ENCODE measurements at places on chromosomes 16 and 17.

DNA sequence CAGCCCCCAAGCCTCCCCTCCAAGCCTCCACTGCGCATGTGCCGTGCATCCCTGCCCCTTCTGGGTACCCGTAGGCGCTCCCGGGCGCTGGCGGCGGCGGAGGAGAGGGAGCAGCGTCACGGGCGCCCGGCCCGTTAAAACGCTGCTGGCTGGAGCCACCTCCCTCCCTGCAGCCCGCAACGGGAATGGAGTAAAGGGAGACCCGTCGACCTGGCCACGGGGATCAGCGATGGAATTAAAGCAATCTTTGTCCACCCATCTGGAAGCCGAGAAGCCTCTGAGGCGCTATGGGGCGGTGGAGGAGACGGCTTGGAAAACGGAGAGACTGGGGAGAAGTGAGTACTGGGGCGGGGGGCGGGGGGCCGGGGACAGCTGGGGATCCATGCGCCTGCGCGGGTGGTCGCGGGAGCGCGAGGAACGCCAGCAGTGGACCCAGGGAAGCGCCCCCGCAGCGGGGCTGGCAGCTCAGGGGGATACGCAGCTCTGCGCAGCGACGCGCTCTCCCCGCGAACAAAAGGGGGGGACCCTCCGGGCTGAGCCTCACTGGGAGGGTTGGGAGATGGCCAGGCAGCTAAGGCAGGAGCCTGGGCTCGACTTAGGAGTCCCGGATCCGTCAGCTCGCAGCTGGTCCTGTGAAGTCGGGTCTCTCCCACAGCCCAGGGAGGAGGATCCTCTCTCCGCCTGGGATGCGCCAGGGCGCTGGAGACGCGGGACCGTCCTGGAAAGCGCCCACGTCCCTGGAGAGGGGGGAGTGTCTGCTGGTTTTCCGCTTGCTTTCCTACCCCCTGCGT, at the start of gene BMERB1:
BMERB1 (plus strand) TSS at position 164 of the 791 bp plus-strand sequence; CDS start at position 230, 66 bp downstream.
- DNase-seq = peak; percentile 61

- no peak for DNase-seq
Measured at GRCh38 chr16:26768385-26769010, 298.2 kb upstream of the C16orf82 start.

GRCh38 chr16:46830417-46830901, 521 bp downstream of the C16orf87 start:
- no peak for DNase-seq

DNA sequence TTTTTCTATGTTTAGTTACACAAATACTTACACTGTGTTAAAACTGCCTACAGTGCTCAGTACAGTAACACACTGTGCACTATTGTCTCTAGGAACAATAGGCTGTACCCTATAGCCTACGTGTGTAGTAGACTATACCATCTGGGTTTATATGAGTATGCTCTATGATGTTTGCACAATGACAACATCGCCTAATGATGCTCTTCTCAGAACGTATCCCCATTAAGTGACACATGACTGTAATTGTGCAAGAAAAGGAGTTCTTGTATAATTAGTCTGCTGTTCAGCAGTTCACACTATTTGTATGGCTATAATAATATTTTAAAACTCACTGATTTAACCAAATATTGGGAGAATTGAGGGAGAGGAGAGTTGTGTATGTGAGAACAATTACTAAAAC, 173.7 kb downstream of the TRIM37 start:
- DNase-seq = no peak

DNA sequence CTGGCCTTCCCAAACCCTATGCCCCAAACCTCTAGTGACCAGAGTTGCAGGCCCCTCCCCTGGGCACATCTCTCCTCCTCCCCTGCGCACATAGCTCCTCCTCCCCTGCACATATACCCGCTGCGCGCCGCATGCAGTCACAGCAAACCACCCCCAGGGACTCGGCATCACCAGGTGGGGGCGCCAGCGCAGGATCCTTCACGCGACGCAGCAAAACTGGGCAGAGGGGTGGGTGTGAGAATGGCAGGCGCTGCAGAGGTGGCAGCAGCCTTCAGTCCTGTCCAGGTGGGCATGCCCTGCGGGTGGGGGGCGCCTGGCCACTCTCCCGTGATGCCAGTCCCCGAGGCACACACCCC, 5.6 kb downstream of the CORO6 start:
- no peak for DNase-seq

DNA sequence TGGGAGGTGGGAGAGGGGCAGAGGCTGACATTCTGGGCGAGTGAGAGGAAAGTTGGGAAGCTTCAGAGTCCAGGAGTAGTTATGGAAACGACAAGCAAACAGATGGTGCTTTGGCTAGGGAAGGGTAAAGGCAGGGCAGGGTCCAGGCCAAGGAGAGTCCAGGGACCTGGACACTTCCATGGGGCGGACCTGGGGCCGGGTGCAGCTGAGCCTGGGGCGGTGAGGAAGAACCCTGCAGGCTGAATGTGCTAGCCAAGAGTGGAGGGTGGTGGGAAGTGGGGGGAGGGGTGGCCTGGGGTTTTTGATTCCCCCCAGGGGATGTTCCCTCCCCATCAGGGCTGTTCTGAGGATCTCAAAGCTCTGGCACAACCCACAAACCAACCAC, 2.6 kb downstream of the PPP1R9B start:
- no peak for DNase-seq

DNA sequence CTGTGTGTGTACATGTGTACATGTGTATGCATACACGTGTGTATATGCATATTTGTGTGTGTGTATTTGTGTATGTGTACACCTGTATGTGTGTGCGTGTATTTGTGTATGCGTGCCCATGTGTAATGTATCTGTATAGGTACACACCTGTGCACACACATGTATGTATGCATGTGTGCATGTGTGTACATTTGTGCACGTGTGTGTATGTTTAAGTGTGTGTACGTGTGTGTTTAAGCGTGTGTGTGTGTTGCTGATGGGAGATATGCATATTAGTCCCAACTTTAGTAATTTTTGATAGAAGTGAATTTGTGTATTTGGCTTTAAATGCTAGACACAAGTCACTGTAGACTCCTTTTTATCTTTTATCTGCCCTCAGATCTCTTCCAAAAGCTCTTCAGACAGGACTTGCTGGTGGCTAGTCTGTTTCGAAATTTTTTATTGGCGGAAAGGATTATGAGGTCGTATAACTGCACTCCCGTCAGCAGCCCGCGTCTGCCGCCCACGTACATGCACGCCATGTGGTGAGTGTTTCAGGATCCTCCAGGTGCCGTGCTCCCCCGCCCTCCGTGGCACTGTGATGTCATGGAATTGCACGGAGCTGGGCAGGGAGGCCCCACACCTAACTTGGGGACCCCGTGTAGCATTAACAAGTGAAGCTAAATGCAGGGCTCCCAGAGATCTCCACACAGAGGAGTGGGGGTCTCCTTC, 168.8 kb upstream of the CHMP6 start:
- DNase-seq = no peak

DNA sequence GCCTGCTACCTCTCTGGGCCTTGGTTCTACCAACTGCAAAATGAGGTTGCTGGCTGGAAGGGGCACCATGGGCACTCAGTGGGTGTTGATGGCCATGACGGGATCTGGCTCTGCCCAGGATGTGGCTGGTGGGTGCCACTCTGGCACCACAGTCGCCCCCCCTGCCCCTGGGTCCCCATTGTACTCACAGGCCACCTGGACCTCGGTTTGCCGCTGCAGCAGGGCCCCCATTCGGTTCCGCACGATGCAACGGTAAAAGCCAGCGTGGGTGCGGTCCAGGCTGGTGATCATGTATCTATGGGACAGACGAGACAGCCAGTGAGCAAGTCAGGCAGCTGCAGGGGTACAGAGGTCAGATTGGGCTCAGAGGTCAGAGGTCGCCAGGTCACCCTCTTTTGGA, 160.1 kb upstream of the CDC42EP4 start:
- no peak for DNase-seq

DNA sequence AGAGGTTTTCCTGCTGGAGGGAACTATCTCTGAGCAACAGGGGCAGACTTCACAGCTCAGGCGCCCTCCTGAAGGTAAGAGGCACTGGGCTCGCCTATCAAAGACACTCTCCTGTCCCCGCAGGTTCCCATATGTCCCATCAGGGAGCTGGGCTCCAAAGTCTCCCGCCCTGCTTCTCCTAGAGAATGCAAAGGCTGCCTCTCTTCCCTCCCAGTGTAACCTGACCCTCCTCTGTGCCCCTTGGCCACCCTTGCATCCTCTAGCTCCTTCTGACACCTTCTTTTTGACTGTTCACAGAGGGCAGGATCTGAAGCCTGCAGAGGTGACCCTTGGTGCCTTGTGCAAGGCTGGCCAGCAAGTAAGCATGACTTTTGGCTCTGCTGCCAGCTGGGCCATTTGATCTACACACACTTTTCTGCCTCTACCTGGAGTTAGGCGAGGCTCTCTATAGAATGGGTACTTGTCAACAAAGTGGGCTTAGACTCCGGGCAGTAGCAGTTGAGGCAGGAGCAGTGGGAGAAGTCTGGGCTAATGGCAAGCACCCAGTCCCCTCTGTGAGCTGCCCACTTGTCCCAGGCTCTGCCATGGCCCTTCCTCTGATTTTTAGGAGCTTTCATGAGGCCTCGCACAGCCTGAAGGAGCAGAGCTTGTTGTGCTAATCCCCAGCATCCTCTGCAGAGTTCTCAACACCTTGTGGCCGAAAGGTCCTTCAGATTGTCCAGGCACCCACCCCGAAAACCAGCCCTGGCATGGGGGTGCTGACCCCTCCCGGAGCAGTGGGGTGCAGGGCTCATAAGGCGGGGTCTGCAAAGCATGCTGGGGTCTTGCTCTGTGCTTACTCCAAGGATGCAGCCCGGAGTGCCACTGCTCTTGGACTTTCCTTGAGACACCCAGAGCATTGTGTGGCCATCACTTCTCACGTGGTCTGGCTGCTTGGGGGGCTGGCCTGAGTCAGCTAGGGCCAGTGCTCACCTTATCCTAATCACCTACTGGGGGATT, 122.9 kb downstream of the METRNL start:
- no peak for DNase-seq

DNA sequence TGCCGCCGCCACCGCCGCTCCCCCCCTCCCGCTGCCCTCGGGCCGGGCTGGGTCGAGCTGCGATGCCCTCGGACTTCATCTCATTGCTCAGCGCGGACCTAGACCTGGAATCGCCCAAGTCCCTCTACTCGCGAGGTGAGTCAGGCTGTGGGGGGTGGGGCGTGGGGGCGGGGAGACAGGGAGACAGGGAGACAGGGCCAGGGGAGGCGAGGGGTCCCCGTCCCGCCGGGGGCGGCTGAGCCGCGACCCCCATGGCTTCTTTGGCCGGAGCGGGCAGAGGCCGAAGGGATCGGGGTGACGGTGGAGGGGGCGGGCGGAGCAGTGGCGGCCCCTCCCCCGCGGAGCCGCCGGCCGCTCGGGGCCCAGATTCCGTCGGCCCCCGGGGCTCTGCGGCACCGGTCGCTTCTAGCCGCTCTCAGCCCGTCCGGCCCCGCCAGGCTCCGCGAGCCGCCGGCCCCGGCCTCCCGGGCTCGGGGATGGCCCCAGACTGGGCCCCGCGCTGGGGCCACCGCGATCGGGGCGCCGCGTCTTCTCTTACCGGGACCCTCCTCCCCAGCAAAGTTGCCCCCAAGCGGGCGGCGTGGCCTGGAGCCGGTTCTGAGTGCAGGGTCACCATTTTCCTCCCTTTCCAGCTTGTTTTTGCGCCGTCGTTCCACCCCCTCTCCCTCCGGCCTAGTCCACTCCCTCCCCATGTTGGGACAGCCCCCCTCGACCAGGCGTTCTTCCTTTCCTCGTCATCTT, 644 bp downstream of the NFAT5 start:
- DNase-seq = peak; percentile 41

- no peak for DNase-seq
Measured at GRCh38 chr16:72821185-72821950, 226.6 kb downstream of the ZFHX3 start.

DNA sequence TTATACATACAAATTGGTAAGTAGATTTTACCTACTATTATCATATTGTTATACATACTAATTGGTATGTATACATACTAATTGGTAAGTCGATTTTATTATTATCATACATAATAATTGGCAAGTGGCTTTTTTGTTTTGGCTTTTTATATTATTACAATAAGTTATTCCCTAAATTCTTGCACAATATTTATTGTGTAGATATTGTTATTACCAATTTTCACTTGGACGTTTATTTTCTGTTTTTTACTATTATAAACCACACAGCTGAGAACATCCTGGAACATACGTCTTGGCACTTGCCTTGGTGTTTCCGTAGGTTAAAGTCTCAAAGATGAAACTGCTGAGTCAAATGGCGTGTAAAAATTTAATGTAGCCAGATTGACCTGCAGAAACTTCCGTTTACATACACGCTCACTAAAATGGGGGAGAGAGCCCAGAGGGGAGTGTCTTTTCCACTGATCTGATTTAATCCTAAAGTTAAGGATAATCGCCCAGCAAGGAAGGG, 18.9 kb downstream of the GNGT2 start:
- no peak for DNase-seq

DNA sequence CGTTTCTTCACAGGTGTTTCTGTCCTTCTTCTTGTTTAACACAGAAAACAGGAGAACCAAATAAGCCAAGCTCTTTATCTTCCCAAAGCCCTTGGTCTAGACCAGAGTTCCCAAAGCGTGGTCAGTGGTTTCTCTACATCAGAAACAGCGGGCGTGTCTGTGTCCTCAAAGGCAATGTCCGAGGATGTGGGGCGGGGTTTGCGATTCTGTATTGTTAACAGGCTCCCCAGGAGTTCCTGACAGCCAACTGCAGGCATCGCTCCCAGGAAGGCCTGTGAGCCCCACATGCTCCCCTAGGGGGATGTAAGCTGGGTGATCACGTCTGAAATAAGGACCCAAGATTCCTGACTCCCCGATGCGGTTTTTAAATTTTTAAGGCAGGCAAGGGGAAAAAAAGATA, 28.4 kb upstream of the SLC25A19 start:
- DNase-seq = no peak

DNA sequence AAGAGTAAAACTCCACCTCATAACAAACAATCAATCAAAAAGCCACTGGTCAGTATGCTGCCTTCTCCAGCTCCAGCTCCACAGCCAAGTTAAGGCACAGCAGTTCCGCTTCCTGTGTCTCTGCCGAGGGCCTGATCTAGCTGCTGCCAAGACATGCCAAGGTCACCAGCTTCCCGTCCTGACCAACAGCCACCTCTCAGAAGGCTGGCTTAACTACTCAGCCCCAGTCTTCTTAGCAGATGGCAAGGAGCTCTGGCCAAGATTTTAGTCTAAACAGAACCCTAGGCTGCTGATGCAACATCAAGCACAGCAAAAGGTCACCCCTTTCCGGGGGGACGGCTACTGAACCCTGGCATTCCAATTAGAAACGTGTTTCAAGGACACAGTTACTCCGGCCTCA, 17.7 kb upstream of the MNT start:
- DNase-seq = no peak

DNA sequence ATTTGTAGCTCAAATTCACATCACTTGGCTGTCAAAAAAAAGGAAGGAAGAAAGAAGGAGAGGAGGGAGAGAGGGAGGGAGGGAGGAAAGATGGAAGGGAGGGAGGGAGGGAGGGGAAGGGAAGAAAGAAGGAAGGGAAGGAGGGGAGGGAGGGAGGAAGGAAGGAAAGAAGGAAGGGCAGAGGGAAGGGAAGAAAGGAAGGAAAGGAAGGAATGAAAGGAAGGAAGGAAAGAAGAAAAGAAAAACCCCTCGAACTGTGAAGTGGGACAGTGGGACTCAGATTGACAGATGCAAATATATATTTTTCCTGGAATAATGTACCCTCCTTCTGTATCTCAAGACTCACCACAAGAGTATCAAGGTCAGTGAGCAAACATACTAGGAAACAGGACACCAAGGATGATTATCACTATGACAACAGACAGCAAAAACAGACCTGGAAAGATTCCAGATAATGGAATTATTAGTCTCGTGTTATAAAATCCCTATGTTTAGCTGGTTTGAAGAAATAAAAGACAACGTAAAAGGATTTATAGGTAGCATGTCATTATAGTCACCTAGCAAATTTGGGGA, 24.2 kb upstream of the ABCA3 start:
- no peak for DNase-seq

GRCh38 chr17:75550139-75550465, 24.6 kb downstream of the LLGL2 start:
- no peak for DNase-seq

Data from fibroblast of skin of left quadriceps (primary cell).